Trophoblast cell (in vitro differentiated cells and primary cell): ENCODE measurements at places on chromosomes 11 and 22.
A peak's percentile ranks its signal among the peaks of the same experiment; 100 is the strongest.

DNA sequence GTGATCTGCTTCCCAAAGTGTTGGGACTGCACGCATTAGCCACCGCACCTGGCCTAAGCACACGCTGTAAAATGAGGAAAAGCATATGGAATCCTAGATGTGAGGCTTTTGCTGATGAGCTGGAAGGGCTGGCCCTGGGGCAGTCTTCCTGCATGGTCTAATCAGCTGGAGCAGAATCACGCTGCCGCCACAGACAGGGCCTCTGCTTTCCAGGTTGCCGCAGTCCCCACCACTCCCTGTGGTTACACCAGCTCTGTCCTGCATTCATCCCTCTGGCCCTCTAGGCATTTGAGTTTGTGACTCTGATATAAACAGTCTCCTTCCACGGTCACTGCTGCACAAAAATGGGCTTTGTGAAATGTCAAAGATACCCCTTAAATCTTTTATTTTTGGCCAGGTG, 17.1 kb downstream of the RPS6KA4 start:
- peak; percentile 84 for DNase-seq

GRCh38 chr11:45513821-45514340, 151.5 kb downstream of the CHST1 start:
- DNase-seq = no peak

GRCh38 chr11:130876931-130877915, 39.1 kb downstream of the SNX19 start:
- DNase-seq = no peak

DNA sequence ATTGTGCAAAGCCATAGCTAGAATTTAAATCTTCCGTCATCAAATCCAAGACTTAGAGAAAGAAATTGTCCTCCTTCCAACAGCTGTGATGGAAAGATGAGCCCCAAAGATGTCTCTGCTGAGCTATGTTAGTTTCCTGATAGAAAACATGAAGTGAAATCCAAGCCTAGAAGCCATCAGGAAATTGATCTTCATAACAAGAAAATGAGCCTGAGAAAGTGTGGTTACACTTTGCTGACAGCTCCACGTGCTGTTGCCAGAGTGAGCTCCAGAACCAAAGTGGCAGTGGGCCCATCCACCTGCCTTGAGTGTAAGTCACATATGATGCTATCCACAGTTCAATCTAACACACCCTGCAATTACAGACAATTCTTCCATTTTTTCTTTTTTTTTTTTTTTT, 58.0 kb upstream of the UBASH3B start:
- DNase-seq = no peak

DNA sequence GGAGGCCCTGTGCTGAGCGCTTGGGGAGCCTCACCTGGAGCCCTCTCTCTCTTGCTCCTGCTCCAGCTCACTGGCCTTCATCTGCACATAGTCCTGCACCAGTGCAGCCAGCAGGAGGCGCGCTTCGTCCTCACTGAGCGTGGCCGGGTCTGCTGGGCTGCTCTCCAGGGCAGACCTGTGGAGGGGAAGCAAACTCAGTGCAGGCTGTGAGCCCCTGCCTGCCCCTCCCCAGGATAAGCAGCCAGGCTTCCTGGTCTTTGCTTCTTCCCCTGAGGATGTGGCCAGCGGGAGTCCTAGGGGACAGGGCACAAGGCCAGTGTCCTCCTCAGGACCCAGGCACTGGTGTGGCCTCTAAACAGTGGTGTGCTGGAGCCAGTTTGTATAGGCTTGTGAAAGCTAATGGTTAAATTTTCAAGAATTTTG, 2.2 kb downstream of the CALCA start:
- DNase-seq = peak; percentile 48
